ENCODE measurements at places on chromosomes 2 and 18.

DNA sequence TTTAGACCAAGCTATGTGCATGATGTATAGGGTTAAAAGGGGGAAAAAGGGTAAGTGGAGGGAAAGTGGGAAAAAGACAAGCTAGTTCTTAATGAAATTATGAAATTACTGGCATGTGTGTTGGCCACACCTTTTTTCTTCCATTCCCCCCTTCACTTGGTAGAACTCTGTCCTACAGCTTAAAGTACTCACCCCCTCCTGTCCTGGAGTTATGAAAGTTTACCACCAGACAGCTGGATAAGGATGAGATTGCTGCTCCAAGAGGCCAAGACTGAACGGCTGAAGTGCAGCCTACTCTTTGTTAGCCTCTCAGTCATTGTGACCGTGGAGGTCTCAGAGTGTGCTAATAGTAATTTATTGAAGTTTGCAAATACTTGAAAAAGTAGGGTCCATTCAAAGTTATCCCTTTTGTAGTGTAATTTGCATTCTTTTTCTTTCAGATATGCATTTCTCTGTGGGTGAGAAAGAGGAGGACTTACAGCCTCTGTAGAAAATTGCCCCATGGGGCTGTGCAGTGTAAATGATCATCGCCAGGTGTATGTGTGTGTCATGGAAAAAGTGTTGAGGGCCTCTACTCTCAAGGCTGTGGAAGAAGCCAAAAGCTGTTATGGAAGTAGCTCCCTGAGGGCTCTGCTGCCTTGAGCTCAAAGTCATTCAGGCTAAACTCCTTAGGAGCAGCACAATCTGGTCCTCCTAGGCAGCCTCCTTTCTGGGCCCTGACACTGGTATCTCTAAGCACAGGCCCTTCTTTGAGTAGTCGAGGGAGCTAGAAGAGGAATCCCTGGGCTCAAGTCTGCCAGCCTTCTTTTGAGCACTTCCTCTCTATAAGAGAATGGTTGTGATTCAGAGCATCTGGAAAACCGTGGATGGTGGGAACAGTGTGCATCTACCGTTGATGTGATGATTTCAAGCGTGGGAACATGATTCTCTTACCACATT, 46.2 kb downstream of the LHCGR start:
- DNase-seq = no peak

- DNase-seq = no peak
Measured at GRCh38 chr18:45441110-45441847, 174.0 kb upstream of the SLC14A2 start.

DNA sequence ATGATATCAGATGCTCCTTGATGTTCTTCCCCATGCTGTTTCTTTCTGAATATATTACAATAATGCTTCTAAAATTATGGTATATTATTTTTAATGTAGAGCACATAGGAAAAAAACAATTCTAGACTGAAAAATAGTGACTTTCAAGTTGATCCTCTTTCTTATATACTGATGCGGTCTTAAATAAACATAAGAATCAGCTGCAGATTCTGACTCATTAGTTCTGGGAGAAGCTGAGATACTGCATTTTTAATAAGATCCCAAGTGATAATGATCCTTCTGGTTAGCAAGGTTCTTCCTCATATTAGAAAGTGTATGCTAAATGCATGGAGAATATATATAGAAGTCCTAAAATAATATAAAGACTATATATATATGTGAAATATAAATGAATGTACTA, 124.9 kb downstream of the XIRP2 start:
- no peak for DNase-seq

- no peak for DNase-seq
Measured at GRCh38 chr2:45913539-45913938, 262.1 kb downstream of the PRKCE start.

- no peak for DNase-seq
Measured at GRCh38 chr2:229124136-229124535, 147.0 kb downstream of the PID1 start.

- no peak for DNase-seq
Measured at GRCh38 chr18:62850619-62851306, 135.4 kb downstream of the PHLPP1 start.

DNA sequence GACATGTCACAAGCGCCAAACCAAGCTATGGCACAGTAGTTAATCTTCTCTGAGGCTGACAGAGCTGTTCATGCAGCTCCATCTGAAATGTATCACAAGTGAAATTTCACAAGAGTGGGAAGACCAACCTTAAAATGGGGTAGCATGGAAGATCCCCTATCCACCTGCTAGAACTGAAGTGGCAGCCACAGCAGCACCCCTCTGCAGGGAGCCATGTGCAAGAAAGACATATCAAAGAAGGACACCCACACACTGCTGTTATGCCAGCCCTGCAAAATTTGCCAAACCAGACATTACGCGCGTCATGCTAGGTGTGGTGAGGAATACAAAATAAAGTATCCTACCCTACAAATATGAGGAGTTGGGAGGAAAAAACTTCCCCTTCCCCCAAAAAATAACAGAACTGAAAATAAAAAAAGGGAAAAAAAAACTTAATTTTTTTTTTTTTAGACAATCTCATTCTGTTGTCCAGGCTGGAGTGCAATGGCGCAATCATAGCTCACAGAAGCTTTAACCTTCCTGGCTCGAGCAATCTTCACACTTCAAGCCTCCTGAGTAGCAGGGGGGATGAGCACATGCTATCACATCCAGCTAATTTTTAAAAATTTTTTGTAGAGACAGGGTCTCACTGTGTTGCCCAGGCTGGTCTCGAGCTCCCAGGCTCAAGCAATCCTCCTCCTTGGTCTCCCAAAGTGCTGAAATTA, 76.2 kb downstream of the STK39 start:
- DNase-seq = no peak
